ENCODE measurements at places on chromosomes 16 and 17. TPM values are rescaled to one million over a fixed set of nuclear protein-coding genes. Genes with fewer than 3 reads are reported as not detected.

GRCh38 chr17:31390426-31390747, 1.1 kb upstream of the RAB11FIP4 start:
- no peaks in the 10 kb centered on the region for H3K4me1 ChIP-seq
- H3K27me3 ChIP-seq: peaks cover 1% of the 10 kb centered on the region

DNA sequence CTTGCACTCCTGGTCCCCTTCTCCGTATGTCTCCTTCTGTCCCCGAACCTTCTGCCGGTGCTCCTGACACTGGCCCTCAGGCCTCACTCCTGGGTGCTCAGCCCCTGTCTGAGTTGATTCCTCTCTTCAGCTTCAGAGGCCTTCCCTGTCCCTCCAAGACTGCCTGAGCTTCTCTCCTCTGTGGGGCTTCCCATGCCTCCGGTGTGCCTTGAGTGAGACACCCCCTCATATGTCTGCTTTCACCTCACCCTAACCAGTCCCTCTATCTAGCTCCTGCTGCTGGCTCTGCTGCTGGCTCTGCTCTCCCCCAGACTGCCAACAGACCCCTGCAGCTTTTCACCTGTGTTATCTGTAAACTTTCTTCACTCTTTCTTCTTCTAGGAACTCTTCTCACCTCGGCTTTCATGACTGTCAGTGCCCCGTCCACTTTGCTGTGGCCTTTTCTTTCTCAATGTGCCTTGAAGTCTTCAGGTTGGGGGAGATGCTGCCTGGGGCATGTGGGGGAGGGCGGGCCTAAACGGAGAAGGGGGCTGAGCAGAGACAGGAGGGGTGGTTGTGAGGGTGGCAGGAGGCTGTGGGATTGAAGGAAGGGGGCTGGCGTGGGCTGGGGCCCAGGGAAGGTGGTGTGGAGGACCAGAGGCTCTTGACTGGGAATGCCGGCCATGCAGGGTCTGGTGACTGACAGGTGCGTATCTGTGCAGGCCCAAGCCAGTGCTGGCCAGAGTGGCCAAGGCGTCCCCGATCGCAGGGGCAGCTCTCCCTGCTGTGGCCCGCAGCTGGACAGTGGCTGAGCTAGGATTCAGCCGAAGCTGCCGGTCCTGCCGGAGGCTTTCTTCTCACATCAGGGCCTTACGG, 81.3 kb downstream of the METRNL start:
- H3K4me1 ChIP-seq: no peaks in the 10 kb centered on the region
- H3K36me3 ChIP-seq: no peaks in the 10 kb centered on the region
- H3K27me3 ChIP-seq: no peaks in the 10 kb centered on the region
- H3K27ac ChIP-seq: no peak overlapping the region
- no peak for DNase-seq
- H3K4me3 ChIP-seq: no peak overlapping the region

DNA sequence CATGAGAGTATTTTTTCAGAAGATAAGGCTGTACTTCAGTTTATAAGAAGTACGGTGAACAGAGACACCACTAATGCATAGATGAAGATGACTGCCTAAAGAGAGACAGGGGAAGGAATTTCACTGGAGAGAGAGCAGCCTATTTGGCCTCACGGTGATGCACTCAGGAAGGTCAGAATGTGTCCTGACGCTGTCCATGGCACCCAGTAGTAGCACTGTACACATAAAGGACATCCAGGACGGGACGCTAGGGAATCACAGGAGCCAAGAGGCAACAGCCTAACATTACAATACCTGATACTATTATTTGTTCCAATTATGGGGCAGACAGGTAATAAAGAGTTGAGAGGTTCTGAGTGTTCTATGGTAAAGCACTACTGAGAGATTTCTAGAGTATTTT, 24.9 kb upstream of the LRRC37A start:
- H3K27me3 ChIP-seq: peaks cover 35% of the 10 kb centered on the region
- no peak for DNase-seq
- no peak overlapping the region for H3K27ac ChIP-seq
- H3K4me1 ChIP-seq: peaks cover 8% of the 10 kb centered on the region
- H3K4me3 ChIP-seq: no peak overlapping the region

Gene ASB16
- 0.19 TPM for total RNA-seq

Gene BRCA1
- 39.2 TPM for total RNA-seq

DNA sequence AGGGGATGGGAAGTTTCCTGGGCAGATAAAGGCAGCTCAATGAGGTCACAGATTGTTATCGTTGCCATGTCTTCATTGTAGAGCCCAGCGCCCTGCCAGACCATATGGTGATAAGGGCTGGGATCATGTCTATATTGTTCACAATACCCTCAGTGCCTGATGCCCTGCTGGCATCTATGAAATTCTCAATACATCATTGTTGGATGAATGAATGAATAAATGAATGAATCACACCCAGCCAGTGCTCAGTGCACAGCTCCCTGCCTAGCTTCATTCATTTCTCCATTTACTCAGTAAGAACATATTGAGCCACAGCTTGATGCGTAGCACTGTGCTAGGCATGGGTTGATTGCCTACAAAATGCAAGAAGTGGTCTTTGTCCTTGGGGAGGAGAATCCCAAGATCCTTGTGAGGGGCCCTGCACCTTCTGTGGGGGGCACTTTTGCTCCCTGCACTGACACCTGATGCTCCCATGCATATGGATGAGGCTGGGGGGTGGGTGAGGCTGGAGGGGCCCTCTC, 29.7 kb downstream of the MRC2 start:
- H3K27ac ChIP-seq: no peak overlapping the region
- no peak overlapping the region for H3K4me3 ChIP-seq
- peaks cover 13% of the 10 kb centered on the region for H3K4me1 ChIP-seq
- no peaks in the 10 kb centered on the region for H3K27me3 ChIP-seq

Gene HIGD1B
- total RNA-seq: not detected

DNA sequence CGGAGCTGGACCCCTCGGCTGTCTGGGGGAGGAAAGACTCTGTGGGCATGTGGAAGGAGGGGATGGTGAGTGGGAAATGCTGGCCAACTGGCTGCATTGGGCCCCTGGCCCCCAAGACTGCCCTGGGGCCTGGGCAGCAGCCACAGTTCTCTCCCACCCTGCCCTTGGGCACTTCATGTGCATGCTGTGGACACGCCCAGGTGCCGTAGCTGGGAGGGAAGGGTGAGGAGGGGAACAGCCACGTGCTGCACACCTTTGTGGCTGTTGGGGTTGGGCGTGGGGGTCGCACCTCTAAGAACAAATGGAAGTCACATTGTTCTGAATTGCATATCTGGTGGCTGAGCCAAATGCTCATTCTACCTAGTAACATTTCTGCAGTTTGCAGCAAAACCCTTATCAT, 11.9 kb upstream of the ZNHIT3 start:
- H3K4me1 ChIP-seq: no peaks in the 10 kb centered on the region
- H3K27me3 ChIP-seq: no peaks in the 10 kb centered on the region
- no peaks in the 10 kb centered on the region for H3K36me3 ChIP-seq
- H3K4me3 ChIP-seq: no peak overlapping the region

DNA sequence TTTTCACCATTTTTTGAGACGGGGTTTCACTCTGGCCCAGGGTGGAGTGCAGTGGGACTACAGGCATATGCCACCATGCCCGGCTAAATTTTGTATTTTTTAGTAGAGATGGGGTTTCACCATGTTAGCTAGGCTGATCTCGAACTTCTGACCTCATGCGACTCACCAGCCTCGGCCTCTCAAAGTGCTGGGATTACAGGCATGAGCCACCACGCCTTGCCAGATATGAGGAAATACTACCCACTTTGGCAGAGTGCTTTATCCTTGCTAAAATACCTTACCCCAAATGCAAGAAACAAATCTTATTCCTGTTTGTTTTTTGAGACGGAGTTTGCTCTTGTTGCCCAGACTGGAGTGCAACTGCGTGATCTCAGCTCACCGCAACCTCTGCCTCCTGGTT, 62.9 kb upstream of the MGAT5B start:
- no peak overlapping the region for H3K27ac ChIP-seq
- H3K36me3 ChIP-seq: no peaks in the 10 kb centered on the region
- no peaks in the 10 kb centered on the region for H3K4me1 ChIP-seq

Gene CA7
- 1.8 TPM for total RNA-seq

Gene FNDC8
- not detected for total RNA-seq

Gene SDR42E1
- not detected for total RNA-seq

DNA sequence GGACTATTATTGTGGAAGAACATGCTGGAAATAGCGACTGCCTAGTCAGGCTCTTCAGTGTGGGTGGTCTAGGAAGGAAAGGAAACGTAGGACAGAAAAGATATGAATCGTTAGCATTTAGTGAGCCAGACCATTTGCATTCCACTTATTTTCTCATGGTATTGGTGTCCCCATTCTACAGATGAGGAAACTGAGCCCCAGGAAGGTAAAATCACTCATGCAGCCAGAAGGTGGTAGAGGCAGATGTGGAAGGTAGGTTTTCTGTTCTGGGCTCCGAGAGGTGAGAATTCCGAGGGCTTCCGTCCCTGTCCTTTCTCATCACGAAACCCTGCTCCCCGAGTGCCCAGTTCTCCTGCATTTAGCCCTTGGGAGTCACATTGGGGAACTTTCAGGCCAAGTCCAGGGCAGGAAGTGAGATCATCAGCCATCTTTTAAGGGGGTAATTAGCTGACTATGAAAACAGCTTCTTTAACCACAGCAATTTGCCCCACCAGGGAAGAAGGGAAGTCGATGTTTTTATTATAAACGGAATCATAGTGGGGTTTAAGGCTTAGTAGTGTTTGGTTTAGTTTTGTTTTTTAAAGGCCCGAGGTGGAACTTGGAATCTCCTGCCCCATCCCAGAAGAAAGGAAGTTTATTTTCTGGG, 110.7 kb upstream of the IRX3 start:
- no peak for DNase-seq
- no peaks in the 10 kb centered on the region for H3K4me1 ChIP-seq
- no peak overlapping the region for H3K27ac ChIP-seq
- H3K36me3 ChIP-seq: no peaks in the 10 kb centered on the region
- H3K27me3 ChIP-seq: no peaks in the 10 kb centered on the region

Gene SLC2A4
- 6.4 TPM for total RNA-seq

DNA sequence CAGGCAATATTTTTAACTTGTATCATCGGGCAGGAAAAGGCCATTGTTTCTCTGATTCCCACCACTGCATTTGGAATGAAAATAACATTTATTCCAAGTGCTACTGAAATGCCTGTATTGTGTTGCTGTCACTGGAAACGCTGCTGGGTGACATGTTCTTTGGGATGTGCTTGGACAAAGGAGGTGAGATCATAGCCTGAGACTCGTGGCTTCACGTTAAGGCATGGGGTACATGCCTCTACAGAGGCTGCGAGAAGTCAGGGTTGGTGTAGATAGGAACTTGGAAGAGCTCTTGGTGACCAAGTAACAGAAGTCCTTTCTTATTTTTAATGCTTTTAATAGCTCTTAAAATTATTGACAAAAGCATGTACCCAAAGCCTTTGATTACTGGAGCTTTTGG, 58.8 kb upstream of the MAF start:
- DNase-seq: no peak
- no peaks in the 10 kb centered on the region for H3K27me3 ChIP-seq
- no peak overlapping the region for H3K4me3 ChIP-seq

DNA sequence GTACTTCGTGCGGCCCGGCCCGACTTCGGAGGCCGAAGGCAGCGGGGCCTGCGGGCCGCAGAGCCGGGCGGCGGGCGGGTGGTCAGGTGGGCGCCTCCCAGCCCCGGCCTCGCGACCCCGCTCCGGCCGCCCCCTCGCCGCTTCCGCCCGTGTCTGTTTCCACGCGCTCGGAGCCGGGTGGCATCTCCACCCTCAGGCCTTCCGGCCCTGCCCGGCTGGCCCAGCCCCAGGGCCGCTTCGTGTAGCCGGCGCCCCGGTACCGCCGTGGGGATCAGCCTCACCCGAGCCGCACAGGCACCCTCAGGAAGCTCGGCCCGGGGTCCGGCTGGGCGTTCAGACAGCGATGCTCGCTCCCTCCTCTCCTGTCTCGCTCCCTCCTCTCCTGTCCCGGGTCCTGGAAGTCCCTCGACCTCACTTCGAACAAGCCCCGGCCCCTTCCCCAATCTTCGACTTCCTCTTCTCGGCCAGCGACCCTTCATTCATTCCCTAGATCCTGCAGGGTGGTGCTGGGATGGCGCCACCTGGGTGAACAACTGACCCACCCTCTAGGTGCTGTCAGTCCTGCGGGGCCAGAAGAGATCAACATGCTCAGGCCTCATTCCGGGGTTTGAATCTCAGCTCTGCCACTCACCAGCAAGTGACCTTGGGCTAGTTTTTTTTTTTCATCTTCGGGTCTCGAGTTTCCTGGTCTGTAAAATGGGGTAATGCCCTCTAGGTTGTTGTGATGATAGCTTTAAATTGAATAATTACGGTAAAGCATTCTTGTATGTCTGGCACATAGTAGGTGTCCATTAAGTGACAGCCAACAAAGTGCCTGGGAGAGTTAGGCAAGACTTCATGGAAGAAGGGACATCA, 610 bp downstream of the VPS4A start:
- H3K27ac ChIP-seq: 0 out of 2 replicates have a peak overlapping the region, but pooled peaks have one; percentile 28
- H3K36me3 ChIP-seq: peaks cover 6% of the 10 kb centered on the region
- peak; percentile 77 for DNase-seq
- no peaks in the 10 kb centered on the region for H3K27me3 ChIP-seq
- H3K4me3 ChIP-seq: peak overlapping the region; percentile 72

Gene TMEM238L
- total RNA-seq: not detected

GRCh38 chr16:22764662-22765327, 49.2 kb upstream of the HS3ST2 start:
- H3K27me3 ChIP-seq: no peaks in the 10 kb centered on the region
- no peaks in the 10 kb centered on the region for H3K36me3 ChIP-seq
- no peak for DNase-seq
- H3K4me3 ChIP-seq: no peak overlapping the region
- no peak overlapping the region for H3K27ac ChIP-seq

DNA sequence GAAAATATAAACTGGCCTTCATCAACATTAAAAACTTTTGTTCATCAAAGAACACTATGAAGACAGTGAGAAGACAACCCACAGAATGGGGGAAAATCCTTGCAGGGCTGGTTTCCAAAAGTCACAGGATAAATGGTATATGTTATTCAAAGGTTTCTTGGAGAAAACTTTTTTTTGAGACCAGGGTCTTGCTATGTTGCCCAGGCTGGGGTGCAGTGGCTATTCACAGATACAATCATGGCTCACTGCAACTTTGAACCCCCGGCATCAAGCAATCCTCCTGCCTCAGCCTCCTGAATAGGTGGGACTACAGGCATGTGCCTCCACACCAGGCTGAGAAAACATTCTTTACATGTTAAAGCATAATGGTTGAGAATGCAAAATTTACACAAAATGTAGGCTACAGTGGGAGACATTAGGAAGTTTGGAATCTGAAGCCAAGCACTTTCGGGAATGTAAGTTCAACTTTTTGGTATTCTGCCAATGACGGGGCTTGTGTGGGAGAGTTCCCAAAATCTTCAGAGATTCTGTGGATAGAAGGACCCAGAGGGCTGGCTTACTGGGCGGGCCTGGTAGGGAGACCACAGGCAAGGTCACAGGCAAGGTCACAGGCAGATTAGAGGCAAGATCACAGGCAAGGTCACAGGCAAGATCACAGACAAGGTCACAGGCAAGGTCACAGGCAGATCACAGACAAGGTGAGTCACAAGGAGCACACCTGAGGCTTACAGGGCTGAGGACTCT, 24.2 kb upstream of the ATP2A3 start:
- DNase-seq: no peak
- H3K27ac ChIP-seq: no peak overlapping the region
- no peaks in the 10 kb centered on the region for H3K36me3 ChIP-seq
